Stimulated activated CD8-positive, alpha-beta memory T cell treated with anti-CD3 and anti-CD28 coated beads, Interleukin-7, amount 100 ng/mL, for 1 hour (primary cell): ENCODE measurements at places on chromosomes 3 and 15.

DNA sequence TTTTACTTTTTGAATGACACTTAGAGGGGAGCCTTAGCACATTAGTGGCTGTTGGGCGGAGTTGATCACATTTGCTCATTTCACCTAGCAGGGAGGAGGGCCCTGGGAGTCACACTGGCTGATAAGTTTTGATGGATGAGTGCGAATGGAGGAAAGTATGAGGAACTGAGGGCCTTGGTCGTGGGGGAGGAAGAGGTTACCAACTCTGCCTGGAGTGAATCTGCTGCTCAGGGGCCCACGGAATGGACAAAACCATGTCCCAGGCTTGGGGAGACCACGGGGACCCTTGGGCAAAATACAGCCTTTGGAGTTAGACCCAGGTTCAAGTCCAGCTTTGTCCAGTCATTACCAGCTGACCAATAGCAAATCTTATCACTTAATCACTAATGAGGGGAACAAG, 5.1 kb upstream of the FLNB start:
- DNase-seq, result no peak

- DNase-seq, result no peak
Observed at GRCh38 chr3:7307410-7307809, 446.5 kb downstream of the GRM7 start.

DNA sequence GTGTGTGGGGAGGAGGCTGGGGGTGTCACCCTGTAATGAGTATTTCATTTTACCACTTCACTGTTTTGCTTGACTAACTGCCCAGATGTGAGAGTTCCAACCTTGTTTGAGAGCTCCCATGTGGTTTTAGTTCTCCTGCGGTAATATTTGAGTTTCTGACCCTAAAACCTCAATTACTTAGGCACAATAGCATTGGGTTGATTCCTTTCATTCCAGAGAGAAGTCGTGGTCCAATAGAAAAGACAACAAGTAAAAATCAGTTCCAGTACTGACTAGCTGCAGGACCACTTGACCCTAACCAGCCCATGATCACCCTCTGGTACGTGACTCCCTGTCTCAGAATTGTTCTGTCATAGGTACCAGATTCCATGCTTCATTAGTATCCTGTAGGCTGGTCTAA, 630.4 kb downstream of the CADM2 start:
- DNase-seq, result no peak

GRCh38 chr3:139353920-139354556, 10.2 kb downstream of the MRPS22 start:
- DNase-seq, result no peak

DNA sequence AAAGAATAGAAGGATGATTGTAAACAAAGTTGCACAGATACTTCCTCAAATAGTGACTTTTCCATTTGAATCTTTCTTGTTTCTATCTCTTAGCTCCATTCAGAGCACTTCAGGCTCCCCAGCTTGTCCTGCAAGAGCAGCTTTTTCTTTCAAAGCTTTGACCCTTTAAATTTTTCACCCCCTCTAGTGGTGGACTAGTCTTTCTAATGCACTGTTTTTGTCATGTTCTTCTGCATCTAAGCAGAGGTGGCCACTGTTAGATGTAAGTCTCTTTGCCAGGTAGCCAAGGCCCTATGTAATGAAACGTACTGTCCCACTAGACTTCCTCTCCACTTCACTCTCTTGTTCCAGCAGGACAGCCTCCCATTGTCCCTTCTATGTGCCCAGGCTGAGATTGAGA, 74.0 kb upstream of the MANF start:
- DNase-seq, result no peak

- no peak for DNase-seq
Observed at GRCh38 chr15:35167675-35168074, 82.6 kb upstream of the NANOGP8 start.

- no peak for DNase-seq
Observed at GRCh38 chr15:73952913-73953750, 26.9 kb downstream of the LOXL1 start.

DNA sequence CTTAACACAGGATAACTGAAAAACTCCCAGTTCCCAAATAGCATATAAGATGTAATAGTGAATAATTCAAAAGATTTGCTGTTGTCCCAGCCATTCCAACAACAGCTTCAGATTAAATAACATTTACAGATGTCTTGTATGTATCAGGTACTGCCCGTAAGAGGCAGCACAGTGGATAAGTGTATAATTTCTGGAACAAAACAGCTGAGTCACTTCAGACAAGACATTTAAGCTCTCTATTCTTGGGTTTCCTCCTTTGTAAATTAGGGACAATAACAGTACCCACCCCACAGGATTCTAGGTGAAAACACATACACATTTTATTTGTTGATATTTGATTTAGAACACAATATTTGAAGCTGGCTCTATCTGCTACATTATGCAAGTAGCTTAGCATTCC, 2.6 kb upstream of the WWTR1 start:
- DNase-seq, result no peak

GRCh38 chr15:80660119-80660518, 35.0 kb upstream of the ABHD17C start:
- no peak for DNase-seq

- no peak for DNase-seq
Observed at GRCh38 chr15:61681676-61682075, 378.6 kb downstream of the VPS13C start.

DNA sequence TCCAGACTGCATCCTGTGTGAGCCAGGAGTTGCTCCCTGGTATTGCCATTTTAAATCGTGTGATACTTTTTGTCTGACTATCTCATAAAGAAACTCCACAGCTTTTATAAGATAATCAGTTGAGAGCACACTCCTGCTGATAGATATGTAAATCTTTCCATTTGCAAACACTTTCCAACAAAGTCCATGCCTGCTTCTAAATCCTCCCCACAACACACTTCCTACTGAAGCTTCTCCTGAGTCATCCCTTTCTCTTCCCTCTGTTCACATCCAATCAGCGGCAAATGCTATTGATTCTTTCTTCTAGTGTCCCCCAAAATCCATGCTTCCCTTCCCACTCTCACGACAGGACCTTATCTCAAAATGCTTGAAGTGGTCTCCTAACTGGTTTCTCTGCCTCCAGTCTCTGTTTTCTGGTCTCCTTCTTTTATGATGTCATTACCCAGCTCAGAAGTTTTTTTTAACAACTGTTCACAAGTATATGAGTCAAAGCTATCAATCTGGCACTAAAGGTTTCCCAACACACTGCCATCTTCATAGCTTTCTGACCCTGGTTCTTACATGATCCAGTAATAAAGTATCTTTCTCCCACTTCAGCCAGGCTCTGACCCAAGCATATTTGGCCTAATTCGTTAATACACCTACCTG, 4.5 kb upstream of the WWTR1 start:
- DNase-seq, result no peak

- DNase-seq, result no peak
Observed at GRCh38 chr3:98967758-98968157, 66.3 kb upstream of the DCBLD2 start.

DNA sequence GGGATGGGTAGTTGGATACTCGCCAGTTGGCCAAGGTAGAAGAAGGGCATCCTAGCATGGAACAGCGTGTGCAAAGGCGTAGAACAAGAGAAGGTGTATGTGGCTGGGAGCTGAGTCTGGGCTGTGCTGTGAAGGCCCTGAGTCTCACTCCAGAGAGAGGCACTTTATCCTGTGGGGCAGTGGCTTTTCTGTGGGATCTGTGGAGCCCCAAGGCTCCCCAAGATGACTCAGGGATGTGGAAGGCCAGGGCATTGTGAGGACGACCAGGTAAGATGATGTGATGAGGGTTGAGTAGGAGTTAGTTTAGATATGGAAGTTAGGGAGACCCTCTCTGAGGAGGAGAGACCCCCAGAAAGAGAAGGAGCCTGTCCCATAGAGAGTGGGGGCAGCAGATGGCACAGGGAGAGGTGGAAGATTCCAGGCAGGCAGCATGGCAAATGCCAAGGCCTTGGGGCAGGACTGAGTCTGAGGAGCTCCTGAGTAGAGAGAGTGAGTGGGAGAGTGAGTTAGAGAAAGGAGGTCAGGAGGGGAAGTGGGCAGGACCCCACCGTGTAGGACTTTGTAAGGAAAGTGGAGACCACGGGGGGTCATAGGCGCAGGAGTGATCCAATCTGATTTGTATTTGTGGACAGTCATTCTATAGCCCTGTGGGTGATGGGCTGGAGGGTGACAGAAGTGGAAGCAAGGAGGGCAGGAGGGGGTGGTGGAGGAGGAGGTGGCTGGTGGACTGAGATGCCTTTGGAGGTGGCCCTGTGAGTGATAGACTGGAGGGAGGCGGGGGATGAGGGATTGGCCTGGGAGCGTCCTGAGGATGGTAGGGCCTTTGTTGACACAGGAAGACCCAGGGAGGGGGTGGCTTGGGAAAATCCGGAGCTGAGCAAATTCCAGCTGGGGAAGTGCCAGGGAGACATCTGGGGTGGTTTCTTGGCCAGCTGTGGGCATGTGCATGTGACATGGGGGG, 50.3 kb downstream of the FBLN2 start:
- no peak for DNase-seq

GRCh38 chr3:59818033-59818918, 768.5 kb upstream of the CFAP20DC start:
- DNase-seq, result no peak

DNA sequence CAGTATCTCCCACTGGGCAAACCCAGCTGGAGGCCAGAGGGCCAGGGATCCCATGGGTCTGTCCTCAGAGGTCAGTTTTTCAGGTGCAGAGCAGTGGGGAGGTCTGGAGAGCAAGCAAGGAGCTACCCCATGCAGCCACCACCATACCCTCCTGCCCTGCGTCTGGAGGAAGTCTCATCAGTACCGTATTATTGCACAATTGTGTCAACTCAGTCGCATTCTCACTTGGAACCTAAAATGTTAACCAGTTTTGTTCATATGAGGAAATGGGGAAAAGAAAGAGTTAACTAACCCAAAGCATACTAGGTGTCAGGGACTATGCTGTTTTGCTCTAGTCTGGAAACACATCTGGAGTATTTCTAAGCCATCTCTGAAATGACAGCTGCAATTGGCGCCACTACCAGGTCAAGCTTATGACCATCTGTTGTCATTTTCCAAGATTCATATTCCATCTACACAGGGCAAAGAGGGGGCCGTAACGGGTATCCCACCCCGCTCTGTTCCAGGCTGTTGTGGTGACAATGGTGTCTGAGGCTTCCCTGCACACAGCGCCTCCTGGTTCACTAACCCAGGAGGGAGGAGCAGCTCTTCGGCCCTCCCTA, 16.9 kb upstream of the APBA2 start:
- DNase-seq, result no peak

DNA sequence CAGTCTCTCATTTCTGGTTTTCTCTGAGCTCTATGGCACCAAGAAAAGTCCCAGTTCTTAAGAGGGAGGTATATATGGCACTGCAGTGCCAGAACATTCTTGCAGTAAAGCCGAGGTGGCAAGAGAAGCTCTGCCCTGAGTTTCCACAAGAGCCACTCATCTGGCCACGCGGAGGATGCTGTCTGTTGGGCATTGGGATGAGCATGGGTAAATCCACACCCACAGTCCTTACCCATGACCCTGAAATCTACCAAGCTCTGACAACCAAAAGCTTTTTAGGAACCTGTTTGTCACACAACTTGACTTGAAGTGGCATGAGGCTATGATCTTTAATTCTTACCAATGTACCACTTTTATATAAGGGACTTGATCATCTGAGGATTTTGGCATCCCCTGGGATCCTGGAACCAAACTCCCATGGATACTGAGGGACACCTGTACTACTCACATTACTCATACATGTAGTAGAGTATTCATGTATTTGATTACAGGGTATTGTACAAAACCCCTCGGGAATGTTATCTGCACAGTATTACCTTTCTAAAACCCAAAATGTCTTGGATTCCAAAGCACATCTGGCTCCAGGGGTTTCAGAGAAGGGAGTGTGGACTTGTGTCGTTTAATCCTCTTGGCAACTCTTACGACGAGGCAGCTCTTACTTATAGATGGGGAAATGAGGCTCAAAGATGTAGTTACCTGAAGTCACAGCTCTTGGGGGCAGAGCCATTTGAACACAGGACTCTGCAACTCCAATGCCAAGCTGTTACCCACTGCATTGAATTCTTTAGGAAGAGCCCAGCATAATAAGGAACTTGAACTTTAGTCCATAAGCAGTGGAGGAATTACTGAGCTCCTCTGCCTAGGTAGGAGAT, 8.8 kb downstream of the RPL32 start:
- no peak for DNase-seq

DNA sequence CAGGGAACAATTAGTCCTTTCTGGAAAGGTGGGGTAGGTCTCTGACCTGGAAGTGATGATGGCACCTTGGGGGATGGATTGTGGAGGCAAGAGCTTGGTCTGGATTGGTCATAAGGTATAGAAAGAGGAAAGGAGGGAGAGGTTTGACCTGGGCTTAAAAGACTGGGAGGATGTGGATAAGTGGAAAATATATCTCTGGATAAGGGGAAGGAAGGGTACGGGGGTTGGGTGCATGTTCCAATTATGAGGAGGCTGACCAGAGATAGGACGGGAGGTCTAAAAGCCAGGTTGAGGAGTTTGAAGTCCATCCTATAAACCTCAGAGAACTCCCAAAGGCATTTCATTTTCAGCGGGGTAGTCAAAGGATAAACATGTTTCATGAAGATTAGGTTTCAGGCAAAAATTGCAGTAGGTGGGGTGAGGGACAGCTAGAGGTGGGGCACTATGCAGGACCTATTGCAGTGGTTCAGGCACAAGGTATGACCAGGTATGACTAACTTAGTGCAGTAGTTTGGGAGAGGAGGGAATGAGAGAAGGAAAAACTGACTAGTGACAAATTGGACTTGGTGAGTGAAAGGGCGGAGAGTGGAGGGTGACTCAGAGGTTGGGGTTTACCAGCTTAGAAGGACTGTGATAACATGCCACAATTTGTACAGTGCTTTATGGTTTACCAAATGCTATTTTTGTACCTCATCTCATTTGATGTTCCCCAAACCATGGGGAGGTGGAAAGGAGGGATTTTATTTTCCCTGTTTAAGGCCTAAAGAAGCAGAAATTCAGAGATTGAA, 10.7 kb downstream of the PDE8A start:
- DNase-seq, result no peak

- DNase-seq, result no peak
Observed at GRCh38 chr3:129039271-129040038, 21.1 kb upstream of the GP9 start.

GRCh38 chr15:67148196-67148701, 82.8 kb downstream of the SMAD3 start:
- DNase-seq, result no peak

- DNase-seq, result no peak
Observed at GRCh38 chr15:89487791-89488190, 8.6 kb downstream of the RHCG start.

GRCh38 chr15:44545913-44546802, 9.2 kb downstream of the EIF3J start:
- DNase-seq, result no peak

DNA sequence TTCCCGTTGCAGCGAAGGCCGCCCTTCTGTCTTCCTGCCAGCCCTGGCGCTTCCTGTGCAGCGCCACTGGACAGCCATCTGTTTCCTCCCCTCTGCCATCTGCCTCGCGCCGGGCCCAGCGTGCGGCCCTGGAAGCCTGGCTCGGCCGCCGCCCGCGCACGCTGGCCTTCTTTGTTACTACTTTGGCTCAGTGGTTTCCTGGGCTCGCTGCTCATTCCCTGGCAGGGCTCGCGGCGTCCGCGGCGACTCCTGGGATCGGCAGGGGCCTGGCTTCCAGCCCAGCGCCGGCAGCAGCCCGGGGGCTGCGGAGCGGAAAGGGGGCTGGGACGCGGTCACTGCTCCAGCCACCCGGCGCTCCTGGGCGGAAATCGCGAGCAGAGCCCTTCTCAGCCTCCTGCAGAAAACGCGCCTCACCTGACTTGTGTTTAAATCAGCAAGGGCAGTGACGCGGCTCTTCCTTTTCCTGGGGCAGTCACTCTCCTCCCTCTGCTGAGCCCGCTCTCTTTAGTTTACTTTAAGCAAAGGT, 10.0 kb downstream of the CMTM7 start:
- DNase-seq, result no peak
